Brain microvascular endothelial cell (primary cell): ENCODE measurements at places on chromosomes 2 and 18.

DNA sequence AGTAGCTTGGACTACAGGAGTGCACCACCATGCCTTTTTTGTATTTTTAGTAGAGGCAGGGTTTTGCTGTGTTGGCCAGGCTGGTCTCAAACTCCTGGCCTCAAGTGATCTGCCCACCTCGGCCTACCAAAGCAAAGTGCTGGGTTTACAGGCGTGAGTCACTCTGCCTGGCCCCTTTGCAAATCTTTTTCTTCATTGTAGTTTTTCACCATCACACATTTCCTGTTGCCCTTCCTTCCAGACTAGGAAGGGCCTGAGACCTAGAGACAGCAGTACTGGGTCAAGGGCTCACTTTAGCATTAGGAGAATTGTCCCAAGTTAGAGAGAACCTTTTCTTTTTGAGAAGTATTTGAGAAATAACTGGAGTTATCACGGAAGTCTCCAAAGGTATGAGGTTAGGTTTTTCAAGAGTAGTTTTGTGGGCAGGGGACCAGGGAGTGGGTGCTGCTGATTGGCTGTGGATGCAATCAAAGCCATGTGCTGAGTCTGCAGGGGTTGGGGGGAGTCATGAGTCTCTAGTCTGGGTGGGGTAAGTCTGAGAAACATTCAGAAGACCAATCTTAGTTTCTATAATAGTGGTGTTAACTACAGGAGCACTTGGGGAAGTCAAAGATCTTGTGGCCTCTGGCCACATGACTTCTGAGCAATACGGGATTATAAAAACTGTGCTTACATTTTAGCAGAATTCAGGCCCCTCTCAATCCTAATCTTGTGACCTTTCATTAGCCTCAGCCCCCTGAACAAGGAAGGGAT lies 23.7 kb downstream of the B3GNT2 start:
- DNase-seq: no peak

DNA sequence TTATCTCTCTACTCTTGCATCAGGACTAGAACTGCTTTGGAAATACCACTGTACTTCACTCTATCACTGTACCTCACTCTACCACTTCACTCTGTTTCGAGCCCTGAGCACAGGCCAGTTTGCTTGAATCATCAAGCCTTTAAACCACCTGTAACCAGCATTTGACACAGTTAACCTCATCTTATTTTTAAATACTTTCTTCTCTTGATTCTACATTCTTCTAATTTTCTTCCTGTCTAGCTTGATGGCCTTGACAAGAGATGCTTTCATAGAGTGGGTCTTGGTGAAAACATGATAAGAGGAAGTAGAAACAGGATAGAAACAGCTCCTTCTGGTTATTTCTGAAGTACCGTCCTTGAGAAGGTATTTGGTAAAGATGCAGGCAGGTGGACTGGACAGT lies 78.1 kb downstream of the SPIRE1 start:
- DNase-seq: no peak

- DNase-seq: no peak
Observed at GRCh38 chr18:8744038-8744437, 38.7 kb downstream of the MTCL1 start.

GRCh38 chr18:2471523-2471922 lies 99.8 kb downstream of the METTL4 start:
- DNase-seq: no peak

DNA sequence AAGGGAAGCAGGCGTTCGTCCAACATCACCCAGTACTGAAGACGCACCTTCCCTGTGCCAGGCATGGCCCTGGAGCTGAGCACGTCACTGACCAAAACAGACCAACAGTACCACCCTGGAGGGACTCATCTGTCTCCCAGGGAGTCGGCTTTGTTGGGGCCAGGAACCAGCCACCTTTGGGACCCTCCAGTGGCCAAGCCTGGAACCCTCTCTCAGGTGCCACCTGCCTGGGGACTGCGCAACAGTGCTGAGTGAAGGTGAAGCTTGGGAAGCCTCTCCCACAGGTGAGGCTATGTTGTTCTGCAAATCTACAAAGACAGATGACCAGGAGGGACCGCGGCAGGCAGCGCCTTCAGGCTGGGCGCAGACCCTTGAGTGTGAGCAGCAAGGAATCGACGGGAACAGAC lies 91.4 kb upstream of the OTOS start:
- DNase-seq: no peak
